ENCODE measurements at places on chromosomes 16 and 17.

- no peak for DNase-seq
These were observed 199.0 kb upstream of the SOX9 start for GRCh38 chr17:71921796-71922195.

GRCh38 chr17:77884019-77884418 lies 74.5 kb upstream of the TNRC6C start:
- peak; percentile 68 for DNase-seq

- DNase-seq = no peak
These were observed 61.4 kb upstream of the ARHGAP44 start for GRCh38 chr17:12727881-12728280.

GRCh38 chr16:85235991-85236817 lies 123.9 kb upstream of the CIBAR2 start:
- no peak for DNase-seq

DNA sequence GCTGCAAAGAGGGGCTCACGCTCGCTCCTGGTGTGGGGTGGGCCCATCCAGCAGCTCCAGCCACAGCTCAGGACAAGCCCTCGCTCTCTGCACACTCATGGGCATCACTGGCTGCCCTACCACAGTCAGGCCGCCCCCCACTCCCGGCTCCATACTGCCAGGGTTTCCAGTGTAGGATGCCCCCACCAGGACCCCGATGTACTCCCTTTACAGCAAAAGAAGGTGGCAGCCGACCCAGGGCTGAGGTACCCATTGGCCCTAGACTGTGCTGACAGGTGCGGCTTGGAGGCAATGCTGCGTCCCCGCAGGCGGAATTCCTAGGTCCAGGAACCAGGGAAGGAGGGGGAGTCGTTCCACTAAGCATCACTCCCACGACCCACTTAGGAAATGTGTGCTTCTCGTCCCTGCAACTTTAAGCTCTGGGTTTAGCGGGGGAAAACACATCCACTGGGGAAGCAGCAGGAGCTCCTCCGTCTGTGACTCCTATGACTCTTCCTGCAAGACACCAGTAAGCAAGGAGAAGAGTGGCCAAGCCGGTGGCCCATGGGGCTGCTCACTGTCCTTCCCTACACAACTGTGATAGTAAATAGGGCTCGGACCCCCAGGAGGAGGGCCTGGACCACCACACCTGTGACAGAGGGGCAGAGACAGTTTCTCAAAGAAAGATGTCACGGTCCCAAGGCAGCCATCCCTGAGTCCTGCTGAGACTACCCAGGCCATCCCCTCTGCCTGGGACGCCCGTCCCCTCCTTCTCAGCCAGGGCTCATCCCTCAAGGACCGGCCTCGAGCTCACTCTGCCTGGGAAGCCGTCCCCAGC lies 13.1 kb downstream of the CORO7 start:
- DNase-seq = no peak

GRCh38 chr16:31712064-31712540 lies 161.5 kb upstream of the ZNF267 start:
- DNase-seq = no peak

Measured in DMS79 treated with DMSO at 0.1 percent for 48 hours (cell line).